ENCODE measurements at places on chromosomes 6 and 20.

DNA sequence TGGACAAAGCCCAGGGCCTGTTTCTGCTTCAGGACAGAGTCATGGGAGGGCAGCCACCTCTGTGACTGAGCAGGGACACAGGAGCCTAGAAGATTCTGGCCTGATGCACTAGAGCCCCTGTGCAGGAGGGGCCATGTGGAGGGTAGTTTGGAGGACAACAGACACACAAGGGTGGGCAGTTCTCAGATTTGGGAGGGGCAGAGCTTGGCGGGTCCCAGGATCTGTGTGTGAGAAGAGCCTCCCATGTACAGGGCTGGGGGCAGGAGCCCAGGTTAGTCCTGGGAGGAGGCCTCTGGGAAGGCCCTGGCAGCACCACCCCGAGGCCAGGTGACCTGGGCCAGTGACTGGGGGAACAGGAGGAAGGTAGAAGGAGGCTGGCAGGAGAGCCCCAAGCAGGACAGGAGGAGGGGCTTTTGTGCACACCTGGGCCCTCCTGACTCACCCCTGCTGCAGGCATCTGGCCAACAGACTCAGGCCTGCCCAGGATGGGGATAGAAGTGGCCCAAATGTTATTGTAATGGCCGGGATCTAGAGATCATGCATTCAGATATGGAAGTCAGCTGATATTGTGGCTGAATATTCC is 1.4 kb upstream of the ULBP3 start:
- no peak for DNase-seq

GRCh38 chr6:32460528-32460927 is 20.8 kb downstream of the HLA-DRA start:
- DNase-seq = no peak

DNA sequence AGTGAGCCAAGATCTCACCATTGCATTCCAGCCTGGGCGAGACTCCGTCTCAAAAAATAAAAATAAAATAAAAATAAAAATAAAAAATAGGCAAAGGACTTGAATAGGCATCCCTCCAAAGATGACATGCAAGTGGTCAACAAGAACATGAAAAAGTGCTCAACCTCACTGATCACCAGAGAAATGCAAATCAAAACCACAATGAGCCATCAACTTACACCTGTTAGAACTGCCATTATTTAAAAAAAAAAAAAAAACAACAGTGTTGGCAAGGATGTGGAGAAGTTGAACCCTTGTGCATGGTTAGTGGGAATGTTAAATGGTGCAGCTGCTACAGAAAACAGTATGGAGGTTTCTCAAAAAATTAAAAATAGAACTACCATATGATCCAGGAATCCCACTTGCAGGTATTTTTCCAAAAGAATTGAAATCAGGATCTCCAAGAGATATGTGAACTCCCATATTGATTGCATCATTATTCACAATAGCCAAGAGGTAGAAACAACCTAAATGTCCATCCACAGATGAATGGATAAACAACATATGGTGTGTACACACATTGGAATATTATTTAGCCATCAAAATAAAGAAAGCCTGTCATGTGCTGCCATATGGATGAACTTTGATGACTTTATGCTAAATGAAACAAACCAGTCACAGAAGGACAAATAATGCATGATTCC is 2.8 kb downstream of the C20orf203 start:
- DNase-seq = no peak

DNA sequence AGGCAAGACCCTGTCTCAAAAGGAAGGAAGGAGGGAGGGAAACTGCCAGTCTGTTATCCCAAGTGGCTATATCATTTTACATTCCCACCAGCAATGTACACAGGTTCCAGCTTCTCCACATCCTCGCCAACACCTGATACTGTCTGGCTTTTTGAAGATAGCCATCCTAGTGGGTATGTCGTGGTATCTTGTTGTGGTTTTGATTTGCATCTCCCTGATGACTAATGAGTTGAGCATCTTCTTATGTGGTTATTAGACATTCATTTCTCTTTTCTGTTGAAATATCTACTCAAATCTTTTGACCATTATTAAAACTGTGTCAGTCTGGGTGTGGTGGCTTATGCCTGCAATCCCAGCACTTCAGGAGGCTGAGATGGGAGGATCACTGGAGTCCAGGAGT is 47.9 kb upstream of the ARID1B start:
- no peak for DNase-seq

DNA sequence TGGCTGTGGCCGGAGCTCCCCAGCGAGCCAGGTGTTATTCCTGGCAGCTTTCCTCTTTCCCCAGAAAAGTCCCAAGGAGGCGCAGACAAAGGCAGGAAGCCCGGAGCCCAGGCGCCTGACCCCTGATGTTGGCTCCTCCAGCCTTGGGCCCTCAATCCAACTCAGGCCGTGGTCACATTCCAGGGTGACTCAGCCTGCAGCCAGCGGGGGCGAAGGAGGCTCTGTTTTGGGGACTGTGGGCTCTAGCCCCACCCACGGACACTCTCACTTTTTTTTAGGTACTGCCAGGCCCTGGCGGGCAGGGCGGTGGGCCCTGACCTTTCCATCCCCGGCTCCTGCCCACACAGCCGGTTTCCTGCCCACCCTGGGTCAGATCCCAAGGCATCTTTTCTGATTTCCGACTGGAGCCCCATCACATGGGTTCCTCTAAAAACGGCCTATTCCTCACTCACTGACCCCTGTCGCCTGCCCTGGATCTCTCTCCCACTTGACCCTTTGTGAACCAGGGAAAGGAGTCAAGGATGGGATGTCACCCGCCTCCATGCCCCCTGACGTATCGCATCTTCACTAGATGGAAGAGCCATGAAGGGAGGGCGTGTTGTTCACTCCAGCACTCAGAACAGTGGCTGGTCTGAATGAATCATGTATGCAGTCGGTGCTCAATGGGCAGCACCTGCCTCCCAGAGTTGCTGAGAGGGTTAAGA is 5.5 kb downstream of the PTGIS start:
- no peak for DNase-seq

Measured in NCI-H2171 (cell line).